ENCODE measurements at places on chromosomes 5 and 9.

- DNase-seq, result no peak
Measured at GRCh38 chr5:11030671-11031070, 269.6 kb upstream of the DAP start.

GRCh38 chr5:136200130-136200529 is 7.2 kb upstream of the SMIM32 start:
- DNase-seq, result no peak

GRCh38 chr5:7904170-7904569 is 35.2 kb downstream of the MTRR start:
- peak; percentile 58 for DNase-seq

DNA sequence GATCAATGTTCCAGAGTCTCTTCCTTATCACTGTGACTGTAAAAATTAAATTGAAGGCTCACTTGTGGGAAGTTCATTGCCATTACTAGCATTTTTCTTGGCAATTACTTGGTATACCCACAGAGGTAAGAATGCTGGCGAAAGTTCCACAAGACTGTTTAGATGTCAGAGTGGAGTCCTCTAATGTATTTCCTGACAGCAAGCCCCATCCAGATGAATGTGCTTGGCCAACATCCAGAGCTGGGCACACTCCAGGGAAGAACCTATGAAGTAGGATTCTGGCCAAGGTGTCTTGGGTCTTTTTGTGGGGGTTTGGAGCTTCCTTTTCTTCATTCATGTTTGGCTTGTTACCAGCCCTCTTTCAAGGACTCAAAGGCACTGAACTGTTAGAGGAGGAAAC is 473.6 kb downstream of the DMAC1 start:
- DNase-seq, result no peak

DNA sequence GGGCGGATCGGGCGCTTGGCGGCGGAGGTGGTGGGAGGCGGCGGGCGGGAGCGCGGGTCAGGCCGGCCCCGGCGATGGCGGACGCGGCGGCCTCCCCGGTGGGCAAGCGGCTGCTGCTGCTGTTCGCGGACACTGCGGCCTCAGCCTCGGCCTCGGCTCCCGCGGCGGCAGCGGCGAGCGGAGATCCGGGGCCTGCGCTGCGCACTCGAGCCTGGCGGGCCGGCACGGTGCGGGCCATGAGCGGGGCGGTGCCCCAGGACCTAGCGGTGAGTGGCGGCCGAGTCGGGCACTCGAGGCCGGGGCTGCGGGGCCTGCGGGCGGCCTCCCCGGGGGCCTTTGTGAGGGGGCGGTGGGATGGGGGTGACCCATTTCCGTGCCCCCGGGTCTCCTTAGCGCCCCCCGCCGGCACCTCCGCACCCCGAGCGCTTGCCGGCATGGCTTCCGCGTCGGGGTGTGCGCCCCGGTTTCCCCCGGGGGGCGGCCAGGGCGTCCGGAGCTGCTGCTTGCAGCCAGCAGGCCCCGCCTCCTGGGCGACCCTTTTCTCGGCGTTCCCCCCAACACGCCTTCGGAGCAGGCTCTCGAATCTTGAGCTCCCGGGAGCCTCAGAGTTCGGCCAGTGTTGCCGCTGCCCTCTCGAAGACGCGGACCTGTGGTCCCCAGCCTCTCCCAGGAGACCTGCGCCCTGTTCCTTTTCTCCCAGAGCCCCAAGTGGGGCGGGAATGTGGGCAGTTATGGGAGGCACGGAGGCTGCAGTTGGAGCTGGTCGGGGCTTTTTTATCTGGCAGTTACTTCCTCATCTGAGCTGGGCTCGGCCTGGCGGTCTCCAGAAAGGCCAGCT is 456 bp downstream of the KDM3B start:
- no peak for DNase-seq

GRCh38 chr9:3708751-3709150 is 182.9 kb upstream of the RFX3 start:
- DNase-seq, result peak; percentile 99

GRCh38 chr9:2638871-2639673 is 17.5 kb downstream of the VLDLR start:
- no peak for DNase-seq

DNA sequence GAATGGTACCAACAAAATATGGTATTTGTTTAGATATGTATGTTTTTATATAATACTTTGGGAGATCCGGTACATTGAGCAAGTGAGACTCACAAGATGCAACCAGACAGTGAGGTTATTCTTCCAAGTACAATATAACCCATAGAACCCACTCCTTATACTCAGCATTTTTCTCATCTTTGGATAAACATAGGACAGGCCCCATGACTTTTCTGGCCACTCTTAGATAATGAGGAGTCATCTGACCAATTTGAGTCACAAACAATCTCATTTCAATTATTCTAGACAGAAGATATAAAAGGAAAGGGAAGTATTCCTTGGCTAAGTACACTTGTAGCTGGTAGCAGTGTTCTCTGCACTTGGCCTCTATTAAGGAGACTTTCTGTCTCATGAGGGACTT is 150.2 kb downstream of the SGCD start:
- no peak for DNase-seq

GRCh38 chr5:149397530-149397929 is 18.4 kb upstream of the IL17B start:
- DNase-seq, result peak; percentile 23

DNA sequence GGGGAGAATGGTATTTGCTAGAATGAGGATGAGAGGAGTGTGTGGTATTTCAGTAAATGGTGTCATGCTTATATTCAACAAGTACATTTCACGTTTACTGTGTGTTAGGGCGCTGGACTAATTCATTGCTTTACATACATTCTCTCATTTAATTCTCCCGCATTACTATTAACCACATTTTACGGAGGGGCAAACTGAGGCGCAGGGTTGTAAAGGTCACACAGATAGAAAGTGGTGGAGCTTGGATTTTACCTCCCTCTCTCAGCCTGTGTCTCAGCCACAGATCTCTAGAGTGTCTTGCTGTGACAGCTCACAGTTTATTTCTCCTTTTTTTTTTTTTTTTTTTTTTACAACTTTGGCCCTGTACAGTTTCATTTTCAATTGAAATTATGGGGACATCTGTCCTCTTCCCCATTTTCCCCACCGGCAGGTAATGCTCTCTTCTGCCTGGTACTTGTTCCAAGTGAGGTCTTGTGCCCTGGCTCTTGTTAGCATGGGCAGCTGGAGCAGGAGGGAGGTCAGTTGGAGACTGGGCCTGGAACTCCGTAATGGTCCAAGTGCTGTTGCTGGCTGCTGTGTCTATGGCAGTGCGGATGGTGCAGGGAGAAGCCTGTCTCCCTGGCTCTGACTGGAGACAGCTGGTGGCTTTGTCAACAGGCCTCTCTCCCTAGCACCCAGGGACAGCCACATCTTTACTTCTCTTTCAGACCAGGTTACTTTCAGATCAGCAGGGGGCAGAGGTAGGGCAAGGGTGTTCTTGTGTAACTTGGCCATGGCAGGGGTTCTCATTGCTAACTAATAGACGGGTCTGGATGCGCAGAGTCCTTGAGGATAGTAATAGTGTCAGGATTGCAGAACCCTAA is 20.5 kb upstream of the NDST1 start:
- peak; percentile 51 for DNase-seq

- no peak for DNase-seq
Measured at GRCh38 chr5:102498271-102499034, at the start of gene SLCO6A1. Gene SLCO6A1 (minus strand): TSS chr5:102499001. CDS start chr5:102498844, 157 bp downstream.

DNA sequence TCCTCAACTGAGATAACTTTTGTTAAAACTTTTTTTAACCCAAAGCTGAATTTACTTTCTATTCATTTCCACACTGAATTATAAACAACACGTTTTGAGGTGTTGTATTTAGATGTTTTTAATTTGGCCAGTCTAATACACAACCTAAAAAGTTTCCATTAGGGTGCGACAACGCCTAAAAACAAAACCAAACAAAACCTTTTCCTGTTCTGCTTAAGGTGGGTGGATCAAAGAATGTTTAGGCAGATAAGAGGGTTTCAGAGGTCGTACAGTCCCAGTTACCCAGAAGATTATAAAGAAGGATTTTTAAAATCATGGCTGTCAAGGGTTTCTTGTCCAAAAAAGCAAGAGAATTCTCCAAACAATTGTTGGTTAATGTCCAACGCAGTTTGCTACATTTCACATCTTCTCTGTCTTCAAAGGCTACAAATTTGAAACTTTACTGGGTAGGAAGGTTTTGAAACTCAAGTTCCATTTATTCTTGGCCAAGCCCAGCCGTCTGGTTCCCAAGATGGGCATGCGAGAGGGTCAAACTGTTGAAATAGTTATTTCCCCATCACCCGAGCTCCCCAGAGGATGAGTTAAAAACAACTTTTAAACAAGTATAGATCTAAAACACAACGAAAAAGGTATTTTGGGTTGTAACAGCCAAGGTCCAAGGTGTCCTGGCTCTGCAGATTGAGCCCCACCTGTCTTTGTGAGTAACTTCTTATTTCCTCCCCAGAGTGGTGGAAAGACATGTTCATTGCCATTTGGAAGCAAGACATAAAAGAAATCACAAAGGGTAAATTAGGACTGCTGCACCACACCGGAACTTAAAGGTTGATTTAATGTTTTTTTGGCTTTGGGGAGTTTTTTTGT is 122.8 kb upstream of the MAP3K1 start:
- no peak for DNase-seq

GRCh38 chr9:114108016-114108833 is 9.1 kb upstream of the KIF12 start:
- peak; percentile 57 for DNase-seq

GRCh38 chr5:35622974-35623373 is 5.3 kb downstream of the SPEF2 start:
- no peak for DNase-seq

DNA sequence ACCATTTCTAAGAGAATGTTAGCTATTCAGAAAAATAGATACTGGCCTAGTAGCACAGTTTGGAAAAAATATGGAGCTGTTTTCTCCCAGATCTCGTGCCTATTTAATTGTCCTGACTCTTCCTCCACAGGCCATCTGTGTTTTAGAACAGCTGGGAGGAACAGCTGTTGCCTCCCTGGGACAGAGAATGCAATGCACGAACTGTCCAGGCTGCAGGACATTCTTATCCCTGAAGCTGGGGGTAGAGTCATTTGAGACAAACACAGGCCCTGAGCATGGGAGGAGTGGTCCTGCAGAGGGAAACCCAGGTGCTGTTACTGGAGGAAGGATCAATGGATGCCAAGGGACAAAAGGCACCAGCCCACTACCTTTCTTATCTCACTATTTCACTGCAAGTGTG is 20.9 kb upstream of the SPARC start:
- DNase-seq, result no peak

DNA sequence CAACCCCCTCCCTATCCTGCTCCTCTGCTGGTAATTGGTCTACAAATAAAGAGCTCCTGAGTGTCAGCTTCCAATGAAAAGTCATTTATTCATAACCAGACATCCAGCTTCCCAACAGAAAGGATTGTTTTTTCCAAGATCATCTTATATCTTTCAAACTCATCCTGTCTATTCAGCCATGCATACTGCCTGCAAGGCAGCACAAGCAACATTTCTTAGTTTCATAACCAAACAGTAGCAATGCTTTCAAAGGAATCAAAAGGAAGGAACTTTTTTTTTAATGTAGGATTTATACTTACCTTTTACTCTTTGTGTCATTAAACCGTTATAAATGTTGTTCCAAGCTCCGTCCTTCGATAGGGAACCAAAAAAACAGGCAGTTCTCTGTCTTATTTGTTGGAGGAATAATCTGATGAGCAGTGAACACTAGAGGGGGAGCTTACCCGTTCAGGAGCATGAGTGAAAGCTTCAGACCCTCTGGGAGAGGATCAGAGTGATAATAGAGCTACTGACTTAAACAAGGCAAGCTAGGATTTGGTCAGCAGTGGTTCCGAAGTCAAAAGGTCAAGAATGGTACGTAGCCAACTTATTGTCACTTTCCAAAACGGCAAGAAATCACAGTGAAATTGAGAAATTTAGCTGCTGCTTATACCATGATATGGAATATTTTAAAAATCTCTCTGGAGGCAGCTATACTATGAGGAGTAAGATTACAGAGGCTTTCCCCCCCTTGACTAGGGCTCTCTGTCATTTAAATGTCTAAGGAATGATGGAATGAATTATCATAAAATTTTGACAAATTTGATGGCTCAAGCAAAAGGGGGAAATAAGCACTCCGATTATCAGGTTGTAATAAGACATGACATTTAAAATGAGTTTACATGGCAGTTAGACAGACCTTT is 892.9 kb downstream of the NR2F1-AS1 start:
- peak; percentile 58 for DNase-seq

GRCh38 chr9:125896404-125896803 is 149.2 kb downstream of the PBX3 start:
- DNase-seq, result no peak

DNA sequence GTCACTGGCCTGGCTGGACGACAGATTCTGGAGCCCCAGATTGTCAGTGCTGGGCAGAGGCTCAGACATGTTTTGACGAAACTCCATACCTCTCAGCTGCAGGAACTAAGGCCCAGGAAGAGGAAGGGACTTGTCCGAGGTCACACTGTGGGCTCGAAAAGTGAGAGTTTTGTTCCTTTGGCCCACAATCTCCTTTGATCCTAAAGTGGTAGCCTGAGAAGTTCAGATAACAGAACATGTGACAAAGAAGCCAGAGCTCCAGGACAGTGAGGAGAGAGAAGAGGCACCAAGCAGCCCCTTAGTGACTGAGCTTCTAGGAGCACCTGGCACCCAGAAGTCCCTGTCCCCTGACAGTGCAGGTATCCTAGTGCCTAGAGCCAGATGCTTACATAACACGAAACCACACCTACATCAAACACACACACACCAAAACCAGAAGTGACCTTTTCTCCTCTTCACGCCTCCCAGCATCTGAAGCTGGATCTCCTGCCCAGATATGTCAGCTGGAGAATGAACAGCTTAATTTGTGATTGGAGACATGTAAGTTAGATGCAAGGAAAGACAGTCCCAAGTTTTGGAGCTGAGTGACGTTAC is 88.9 kb downstream of the ADRB2 start:
- DNase-seq, result no peak

DNA sequence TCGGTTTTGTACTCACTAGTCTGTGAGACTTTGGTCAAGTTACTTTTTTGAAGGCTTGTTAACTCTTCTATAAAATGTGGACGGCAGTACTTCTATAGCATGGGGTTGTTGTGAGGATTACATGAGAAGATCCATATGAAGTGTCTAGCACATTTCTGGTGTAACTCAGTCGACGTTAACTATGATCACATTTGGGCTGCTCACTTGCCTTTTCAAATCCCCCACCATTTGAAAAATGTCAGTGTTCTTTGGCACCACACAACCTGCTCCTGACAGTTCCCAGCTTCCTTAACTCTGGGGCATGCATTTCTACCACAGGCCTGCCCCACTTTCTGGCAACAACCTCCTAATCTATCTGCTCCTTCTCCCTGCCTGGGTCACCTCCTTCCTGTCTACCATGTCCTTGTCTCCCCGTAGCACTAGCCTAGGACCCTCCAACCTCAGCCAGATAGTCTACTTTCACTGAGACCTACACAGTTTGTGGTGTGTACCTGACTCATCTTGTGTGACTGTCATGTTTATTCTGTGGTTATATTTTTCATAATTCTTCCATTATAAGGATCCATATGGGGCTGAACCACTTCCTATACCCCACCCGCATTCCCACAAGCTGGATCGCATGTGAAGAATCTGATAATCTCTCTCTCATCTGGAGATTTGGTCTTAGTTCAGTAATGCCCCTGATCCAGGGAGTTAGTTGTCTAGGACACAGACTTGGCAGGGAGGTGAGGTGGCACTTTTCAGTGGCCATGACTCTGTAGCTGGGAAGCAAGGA is 30.2 kb upstream of the BASP1 start:
- no peak for DNase-seq

Data from renal cortical epithelial cell (primary cell).